PC-3 (cell line): ENCODE measurements at places on chromosomes 3 and 15. TPM values are rescaled to one million over a fixed set of nuclear protein-coding genes. Genes with fewer than 3 reads are reported as not detected.

DNA sequence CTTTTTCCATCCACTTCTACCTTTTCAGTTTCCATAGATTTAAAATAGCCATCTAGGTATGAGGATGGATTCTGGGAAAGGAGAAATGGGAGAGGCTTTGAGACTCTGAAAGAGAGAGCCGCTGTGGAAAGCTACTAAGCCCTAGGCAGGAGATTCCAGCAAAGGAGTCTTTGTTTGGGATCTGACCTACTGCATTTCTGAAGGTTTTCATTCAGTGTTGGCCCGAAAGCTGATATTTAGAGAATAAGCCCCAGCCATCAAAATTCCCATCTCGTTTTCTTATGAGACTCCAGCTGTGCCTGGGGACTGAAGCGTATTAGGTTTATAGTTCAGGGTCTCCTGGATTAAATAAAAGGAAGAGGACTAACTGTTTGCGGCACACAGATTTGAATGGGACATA, 19.5 kb downstream of the LIPH start:
- DNase-seq: no peak

GRCh38 chr15:72147418-72147817, 29.2 kb downstream of the SENP8 start:
- no peak for DNase-seq

DNA sequence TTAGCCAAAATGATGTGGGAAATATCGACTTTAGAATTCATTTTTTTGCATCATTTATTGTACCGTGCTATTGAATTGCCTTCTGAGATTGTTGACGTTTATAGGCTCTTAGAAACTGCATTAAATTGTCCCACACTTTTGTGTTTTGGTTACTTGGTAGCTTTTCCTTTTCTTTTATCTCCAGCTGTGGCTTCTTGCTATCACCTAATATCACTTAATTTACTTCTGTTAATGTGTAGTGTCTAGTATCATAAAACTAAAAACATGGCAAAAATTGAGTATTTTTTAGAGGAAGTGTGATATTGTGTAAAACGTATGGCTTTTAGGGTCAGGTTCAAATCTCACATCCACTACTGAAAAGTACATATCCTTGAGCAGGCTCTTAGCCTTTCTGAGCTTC, 11.2 kb downstream of the TMOD3 start:
- no peak for DNase-seq

DNA sequence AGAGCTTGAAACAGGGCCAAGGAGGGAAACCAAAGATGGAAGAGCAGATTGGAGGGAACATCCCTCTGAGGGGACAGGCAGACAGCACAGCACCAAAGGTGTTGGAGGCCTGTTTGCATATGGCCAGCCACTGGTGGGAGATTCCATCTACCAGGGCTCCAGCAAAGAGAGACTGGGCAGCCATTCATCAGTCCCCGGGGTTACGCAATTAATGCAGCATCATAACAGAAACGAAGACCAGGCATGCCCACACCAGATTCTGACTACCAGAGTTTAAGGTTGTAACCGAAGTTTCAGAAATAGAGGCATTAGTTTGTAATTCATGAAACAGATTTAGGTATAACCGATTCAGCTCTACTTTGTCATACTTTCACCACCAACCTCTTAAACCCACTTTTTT, 58.1 kb downstream of the COL8A1 start:
- DNase-seq: no peak

DNA sequence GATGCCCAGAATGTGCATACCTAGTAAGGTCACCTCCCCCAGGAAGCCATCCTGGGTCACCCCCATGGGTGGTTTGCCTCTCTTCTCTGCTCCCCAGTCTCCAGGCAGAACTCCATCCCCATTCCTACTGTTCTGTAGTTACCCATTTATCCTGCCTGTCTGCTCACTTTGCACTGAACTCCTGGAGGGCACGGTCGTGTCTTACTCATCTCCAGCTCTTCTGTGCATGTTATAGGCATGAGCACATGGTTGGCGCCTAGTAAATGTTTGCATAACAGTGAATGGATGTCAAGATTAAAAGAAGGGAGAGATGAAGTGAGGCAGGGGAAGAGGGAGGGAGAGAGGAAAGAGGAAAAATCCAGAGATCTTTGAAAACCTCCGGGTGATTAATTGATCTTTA, 208.4 kb upstream of the TRIM42 start:
- DNase-seq: peak; percentile 7

DNA sequence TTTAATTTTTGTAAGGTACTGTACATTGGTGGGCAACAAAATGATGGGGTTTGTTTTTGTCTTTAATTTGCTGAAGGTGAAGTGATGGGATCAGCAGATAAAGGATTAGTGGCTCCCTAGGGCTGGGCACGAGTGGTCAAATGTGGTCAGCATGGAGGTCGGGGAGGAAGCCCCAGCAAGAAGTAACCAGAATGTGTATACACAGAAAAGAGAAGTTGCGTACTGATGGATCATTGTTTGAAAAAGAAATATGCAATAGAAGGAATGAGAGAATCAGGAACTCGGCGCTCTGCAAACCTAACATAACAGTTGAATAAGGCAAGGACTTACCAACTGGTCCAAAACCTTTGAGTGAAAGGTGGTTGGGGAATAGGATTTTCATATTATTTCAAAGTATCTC, 1.5 kb downstream of the TMOD2 start:
- no peak for DNase-seq

DNA sequence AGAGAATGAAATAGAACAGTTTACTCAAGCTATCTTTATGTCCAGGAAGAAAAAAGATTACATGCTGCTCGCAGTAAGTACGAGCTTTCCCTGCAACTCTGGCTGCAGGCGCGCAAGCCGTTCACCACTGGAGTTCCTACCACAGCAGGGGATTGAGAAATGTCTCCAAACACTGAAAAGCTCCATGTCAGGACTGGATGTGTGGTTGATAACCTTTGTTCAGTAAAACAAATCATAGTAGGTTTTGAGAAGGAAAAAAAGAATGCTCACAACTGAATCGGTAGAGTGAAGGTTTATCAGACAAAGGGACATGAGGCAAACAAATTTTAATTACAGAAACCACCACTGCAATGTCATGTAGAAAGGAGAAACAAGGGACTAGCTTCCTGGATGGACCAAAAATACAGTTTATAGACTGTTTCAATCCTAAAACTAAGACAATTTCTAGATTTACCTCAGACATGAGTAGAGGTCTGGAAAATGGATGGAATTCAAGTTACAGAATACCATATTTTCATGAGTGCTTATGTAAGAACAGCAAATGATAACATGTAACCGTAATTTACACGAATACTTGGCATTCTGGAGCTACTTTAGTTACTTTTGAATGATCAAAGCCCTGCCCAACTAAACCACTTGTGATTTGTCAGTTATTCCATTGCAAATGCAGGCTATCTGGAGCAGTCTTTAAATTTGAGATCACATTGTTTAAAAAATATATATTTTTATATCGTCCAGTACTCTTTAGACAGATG, 471.1 kb downstream of the SHQ1 start:
- no peak for DNase-seq

DNA sequence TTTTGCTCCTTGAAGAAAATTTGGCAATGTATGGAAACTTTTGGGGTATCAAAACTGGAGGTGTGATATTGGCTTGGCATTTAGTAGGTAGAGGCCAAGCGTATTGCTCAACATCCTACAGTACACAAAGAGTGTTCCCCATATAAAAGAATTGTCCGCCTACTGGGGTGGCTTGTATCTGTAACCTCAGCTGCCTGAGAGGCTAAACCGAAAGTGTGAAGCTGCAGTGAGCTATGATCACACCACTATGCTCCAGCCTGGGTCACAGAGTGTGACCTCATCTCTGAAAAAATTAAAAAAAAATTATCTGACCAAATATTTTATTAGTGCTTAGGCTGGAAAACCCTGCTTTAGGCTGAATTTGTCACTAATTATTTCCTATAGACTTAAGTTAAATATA, 483.9 kb downstream of the PYDC2 start:
- no peak for DNase-seq

- DNase-seq: no peak
Measured at GRCh38 chr3:147139341-147139740, 267.0 kb downstream of the ZIC4 start.

- peak; percentile 66 for DNase-seq
Measured at GRCh38 chr3:47394140-47394870, 13.5 kb downstream of the PTPN23 start.

DNA sequence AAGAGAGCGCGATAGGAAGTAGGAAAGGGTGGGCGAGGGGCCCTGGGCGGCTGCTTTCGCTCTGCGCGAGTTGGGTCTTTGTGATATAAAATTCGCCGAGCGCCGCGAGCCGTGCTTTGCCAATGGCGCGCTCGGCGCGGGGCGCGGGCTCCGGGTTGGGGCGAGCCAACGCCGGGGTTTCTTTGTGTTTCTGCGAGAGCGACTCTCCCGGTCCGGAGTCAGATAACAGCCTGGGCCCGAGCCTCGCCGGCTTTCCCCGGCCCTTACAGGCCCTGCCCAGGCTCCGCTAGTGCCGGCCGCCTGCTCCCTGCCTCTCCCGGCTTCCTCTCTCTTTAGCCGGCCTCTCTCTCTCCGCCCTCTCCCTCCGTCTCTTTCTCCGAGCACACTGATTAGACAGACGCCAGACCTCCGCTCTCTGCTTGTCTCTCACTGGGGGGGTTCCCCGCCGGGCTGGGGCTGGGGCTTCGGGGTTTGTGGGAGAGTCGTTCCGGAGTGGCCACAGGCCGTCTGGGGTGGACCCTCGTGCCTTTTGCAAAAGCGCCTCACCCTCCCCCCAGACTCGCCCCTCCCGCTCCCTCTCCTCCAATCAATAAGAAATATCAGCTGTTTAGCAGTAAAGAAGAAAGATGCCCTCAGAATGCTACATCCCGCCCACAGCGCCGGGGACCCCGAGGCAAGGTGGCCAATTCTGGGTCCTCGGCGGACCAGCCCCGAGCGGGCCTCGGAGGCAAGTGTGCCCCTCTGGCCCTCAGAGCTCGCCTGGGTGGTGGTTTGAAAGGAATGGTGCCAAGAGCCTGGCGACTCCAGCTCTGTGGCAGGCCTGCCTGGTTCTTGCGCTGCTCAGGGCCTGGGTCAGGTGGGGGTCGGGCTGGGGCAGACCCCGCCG, 2.9 kb downstream of the NR2F2 start:
- peak; percentile 19 for DNase-seq

DNA sequence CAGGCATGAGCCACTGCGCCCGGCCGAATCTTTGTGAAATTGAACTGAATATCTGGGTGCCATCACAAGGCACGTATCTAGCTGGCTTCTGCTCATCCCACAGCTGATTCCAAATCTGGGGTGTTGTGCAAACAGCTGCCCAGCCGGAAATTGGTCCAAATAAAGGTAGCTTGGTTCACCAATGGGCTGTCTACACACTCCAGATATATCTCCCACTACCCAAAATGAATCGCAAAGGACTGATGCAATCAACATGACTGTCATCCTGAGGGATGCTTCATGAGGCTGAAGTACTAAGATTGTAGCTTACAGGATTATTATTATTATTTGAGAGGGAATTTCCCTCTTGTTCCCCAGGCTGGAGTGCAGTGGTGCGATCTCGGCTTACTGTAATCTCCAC, 28.1 kb downstream of the LARP6 start:
- no peak for DNase-seq

DNA sequence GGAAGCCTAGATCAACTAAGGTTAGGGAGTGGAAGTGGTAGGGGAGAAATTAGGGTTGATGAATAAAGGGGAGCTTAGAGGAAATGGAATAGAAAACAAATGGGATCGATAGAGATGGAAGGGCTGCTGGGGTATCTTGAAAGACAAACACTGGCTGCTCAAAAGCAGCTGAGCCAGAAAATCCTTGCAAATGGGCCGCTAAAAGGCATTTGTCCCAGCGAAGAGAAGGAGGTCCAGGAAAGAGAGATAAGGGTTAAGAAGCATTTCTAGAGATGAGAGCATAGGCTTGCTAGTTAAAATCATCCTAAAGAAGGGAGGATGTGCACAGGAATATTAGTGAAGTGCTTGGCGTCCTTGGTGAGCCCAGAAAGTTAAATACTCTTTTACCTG, 258.0 kb upstream of the CBLB start:
- DNase-seq: no peak

DNA sequence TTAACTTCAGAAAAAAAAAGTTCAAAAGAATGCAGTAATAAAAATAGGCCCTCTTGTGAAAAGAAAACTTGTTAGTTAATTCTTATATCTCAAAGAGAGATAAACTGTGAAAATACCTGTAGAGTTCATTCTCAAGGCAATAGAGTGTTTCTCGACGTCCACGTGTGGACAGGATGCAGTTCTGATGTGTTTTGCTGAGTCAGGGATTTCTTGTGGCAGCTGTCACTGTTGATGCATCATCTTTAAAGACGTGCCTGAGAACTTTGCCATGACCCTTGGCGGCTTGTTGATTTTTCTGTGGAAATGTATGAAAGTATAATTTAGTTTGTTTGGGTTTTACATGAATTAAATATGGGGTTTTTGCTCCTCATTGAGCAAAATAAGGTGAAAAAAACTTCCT, 702.2 kb downstream of the NLGN1 start:
- DNase-seq: no peak

DNA sequence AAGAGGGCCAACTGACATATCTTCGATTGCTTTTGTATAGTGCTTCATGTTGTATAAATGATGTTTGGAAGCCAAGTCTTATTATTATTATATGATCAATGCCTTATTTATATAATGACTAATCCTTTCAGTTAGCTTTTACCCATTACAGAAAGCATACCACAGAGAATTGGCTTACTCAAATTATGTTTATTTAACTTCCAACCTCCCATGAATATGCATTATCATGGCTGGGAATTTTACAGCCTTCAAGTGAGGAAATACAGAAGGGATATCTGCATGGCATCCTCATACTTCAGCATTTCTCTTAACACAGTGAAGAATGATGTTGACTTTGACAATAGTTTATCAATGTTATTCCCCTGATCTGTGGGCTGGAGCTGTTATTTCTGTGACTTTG, 225.9 kb upstream of the GAP43 start:
- peak; percentile 18 for DNase-seq

- peak; percentile 74 for DNase-seq
Measured at GRCh38 chr3:143331350-143331749, 211.8 kb downstream of the CHST2 start.

The LSAMP gene
- 0.15 TPM in 1 of 2 replicates, not detected in the other for total RNA-seq

The DUOX1 gene
- total RNA-seq: 0.29 TPM in 1 of 2 replicates, not detected in the other

The SLC51A gene
- total RNA-seq: 9.7 and 10.0 TPM in 2 replicates

The MFGE8 gene
- 32.0 and 34.2 TPM in 2 replicates for total RNA-seq

The CILP gene
- not detected in 2 replicates for total RNA-seq

The ANKRD63 gene
- 1.2 and 1.4 TPM in 2 replicates for total RNA-seq

The HESX1 gene
- 3.9 TPM in 1 of 2 replicates, not detected in the other for total RNA-seq

The WDR93 gene
- 0.22 TPM in 1 of 2 replicates, not detected in the other for total RNA-seq

The EOMES gene
- 0.29 and 0.47 TPM in 2 replicates for total RNA-seq
